ENCODE measurements at places on chromosomes 3 and 15. TPM values are rescaled to one million over a fixed set of nuclear protein-coding genes. Genes with fewer than 3 reads are reported as not detected.

CD80 gene
- 26.5 TPM for total RNA-seq

DNA sequence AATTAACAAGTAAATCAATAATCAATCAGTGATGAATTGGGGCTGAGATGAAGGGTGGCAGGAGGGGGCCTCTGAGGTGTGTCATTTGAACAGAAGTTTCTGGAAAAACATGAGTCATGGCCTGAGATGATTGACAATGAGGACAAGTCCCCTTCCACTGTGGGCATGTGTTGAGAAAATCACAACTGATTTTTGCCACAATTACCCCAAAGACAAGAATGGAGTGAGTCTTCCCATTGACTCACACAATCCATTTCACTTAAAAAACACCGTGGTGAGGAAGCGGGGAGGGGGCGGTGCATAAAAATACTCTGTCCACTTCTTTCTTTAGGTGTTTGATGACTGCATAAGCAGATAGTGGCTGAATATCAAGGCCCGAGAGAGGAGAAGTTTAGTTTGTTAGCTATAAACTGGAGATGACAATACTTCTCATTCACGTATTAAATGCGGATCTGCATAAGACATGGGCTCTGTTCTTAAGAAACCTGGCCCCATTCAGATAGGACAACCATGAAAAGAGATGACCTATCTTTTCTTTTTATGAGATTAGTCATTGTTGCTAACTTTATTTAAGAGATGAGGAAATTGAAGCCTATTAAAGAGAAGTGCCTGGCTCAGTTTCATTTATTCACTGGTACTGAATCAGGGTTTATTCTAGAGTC lies 34.7 kb downstream of the SHC4 start:
- no peaks in the 10 kb centered on the region for H3K36me3 ChIP-seq
- no peak overlapping the region for H3K4me3 ChIP-seq
- H3K27me3 ChIP-seq = no peaks in the 10 kb centered on the region
- no peak overlapping the region for H3K27ac ChIP-seq

GRCh38 chr15:32641517-32642059 lies at the start of gene SCG5:
TSS of gene SCG5 (plus strand) at chr15:32641710. CDS start at chr15:32643593, 1,883 bp downstream.
- no peak within 1 kb of the TSS for H3K27ac ChIP-seq
- H3K4me1 ChIP-seq = peaks cover 10% of the 10 kb centered on the region
- H3K36me3 ChIP-seq = no peaks in the 10 kb centered on the region
- no peak for DNase-seq

- no peak for DNase-seq
- no peaks in the 10 kb centered on the region for H3K4me1 ChIP-seq
- H3K36me3 ChIP-seq = no peaks in the 10 kb centered on the region
- no peak overlapping the region for H3K27ac ChIP-seq
- H3K4me3 ChIP-seq = no peak overlapping the region
- no peaks in the 10 kb centered on the region for H3K27me3 ChIP-seq
Measured at GRCh38 chr15:76418352-76419140, 82.0 kb downstream of the ISL2 start.

DNA sequence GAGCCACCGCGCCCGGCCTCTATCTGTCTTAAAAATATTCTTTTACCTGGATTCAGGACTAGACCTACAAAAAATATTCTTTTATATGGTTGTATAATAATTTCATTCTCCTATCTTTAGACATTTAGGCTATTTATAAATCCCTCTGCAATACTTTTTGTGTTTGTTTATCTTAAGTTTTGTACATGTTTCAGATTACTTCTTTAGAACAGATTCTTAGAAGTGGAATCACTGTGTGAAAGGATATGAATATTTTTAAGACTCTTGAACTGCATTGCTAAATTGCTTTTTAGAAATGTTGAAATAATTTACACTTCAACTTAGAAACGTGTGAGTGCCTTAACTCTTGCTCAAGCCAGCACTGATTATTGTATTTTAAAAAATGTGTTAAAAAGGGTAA lies 131.3 kb upstream of the PTX3 start:
- H3K36me3 ChIP-seq = no peaks in the 10 kb centered on the region
- no peak overlapping the region for H3K4me3 ChIP-seq
- DNase-seq = no peak
- H3K27me3 ChIP-seq = no peaks in the 10 kb centered on the region
- H3K27ac ChIP-seq = no peak overlapping the region

- no peaks in the 10 kb centered on the region for H3K27me3 ChIP-seq
- H3K36me3 ChIP-seq = no peaks in the 10 kb centered on the region
- no peaks in the 10 kb centered on the region for H3K4me1 ChIP-seq
- no peak for DNase-seq
- H3K27ac ChIP-seq = no peak overlapping the region
Measured at GRCh38 chr3:157590273-157590672, 87.1 kb upstream of the VEPH1 start.

DNA sequence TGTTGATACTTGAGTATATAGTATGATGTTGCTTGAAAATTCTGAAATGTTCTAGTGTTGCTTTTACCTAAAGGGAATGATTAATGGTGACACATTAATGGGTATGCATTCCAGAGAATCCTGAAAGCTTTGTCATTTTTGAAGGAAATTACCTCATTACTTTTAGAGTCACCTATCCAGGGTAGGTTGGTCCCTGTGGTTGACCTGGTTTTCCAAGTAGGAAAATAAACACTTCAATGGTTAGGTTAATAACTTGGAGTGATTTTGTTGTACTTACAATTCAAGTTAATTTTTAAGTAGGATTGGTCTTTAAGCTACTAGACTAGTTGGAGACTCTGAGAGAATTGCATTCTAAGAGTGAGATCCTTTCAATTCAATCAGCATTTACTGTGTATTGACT lies 31.0 kb downstream of the MITF start:
- DNase-seq = no peak
- H3K36me3 ChIP-seq = no peaks in the 10 kb centered on the region
- no peaks in the 10 kb centered on the region for H3K4me1 ChIP-seq
- H3K27me3 ChIP-seq = no peaks in the 10 kb centered on the region

AP3B2 gene
- total RNA-seq = 0.61 TPM

ISLR2 gene
- not detected for total RNA-seq

DNA sequence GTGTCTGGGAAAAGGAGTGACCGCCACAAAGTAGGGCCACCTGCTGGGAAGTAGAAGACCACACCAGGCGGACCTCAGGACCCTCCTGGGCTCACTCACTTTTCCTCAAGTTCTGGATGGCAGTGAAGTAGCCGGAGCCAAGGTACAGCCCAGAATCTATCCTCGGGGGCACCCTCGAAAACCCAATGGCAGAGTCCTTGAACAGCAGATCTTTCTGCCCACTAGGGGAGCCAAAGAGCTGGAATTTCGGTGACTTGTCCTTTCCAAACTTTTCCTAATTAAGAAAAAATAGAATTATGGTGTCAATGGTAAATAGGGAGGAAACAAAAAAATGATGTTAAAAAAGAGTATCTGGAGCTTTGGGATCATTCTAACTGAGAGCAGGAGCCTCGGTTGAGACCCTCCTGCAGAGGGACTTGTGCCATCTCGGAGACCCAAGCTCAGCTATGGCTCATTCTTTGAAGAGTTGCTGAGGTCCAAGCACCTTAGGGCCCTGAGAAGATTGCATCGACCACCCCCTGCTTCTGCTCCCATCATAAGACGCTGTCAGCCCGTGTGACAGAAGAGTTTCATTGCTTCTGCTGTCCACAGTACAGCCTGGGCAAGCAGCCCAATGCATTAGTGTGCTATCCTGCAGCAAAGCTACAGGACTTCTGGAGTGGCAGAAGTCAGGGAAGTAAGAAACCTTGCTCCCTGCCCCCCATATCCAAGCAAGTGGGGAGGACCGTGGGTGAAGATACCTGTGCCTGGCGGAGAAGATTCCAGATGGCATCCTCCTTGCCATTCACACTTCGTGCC lies 14.8 kb downstream of the LTF start:
- no peaks in the 10 kb centered on the region for H3K27me3 ChIP-seq
- no peaks in the 10 kb centered on the region for H3K4me1 ChIP-seq
- H3K27ac ChIP-seq = no peak overlapping the region
- no peaks in the 10 kb centered on the region for H3K36me3 ChIP-seq
- no peak for DNase-seq
- H3K4me3 ChIP-seq = no peak overlapping the region

- DNase-seq = no peak
- H3K4me1 ChIP-seq = no peaks in the 10 kb centered on the region
- no peak overlapping the region for H3K27ac ChIP-seq
- no peaks in the 10 kb centered on the region for H3K27me3 ChIP-seq
- no peak overlapping the region for H3K4me3 ChIP-seq
Measured at GRCh38 chr3:175238801-175239200, 379.7 kb downstream of the NAALADL2 start.

- no peak overlapping the region for H3K27ac ChIP-seq
- H3K4me1 ChIP-seq = no peaks in the 10 kb centered on the region
- H3K4me3 ChIP-seq = no peak overlapping the region
- H3K27me3 ChIP-seq = no peaks in the 10 kb centered on the region
- no peak for DNase-seq
Measured at GRCh38 chr15:100158356-100158755, 183.4 kb downstream of the ADAMTS17 start.

HOMER2 gene
- total RNA-seq = 19.5 TPM

- H3K4me3 ChIP-seq = no peak overlapping the region
- H3K27me3 ChIP-seq = no peaks in the 10 kb centered on the region
- H3K36me3 ChIP-seq = no peaks in the 10 kb centered on the region
Measured at GRCh38 chr3:152539191-152539764, 270.5 kb downstream of the MBNL1 start.

GRCh38 chr3:23385327-23385726 lies 182.2 kb downstream of the UBE2E2 start:
- no peak for DNase-seq
- peaks cover 20% of the 10 kb centered on the region for H3K4me1 ChIP-seq
- H3K27ac ChIP-seq = no peak overlapping the region
- no peaks in the 10 kb centered on the region for H3K36me3 ChIP-seq

DNA sequence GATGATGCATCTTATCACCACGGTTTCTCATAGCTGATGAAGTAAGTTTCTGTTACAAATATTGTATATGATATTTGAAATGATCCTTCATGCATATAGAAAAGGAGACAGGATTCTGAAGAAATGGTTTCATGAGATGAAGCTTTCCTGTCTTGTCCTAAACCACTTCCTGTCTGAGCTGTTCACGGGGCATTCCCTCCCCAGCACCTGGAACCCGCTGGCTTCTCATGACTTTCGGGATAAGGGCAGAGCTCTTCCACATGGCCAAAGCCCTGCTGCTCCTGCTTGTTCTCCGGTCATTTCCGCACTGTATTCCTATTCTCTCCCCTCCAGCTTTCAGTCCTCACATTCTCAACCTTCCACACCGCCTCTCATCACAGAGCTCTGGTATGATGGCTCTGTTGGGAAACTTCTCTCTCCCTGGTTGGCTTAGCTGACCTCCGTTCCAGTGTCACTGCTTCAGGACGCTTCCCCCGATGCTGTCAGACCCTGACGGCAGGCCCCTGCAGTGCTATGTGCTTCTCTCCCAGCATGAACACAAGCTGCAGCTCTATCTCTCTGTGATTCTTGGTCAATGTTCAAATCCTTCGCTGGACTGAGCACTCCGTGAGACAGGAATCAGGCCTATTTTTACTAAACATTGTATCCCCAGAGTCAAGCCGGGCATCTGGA lies 86.9 kb upstream of the HERC1 start:
- H3K27ac ChIP-seq = no peak overlapping the region
- no peak overlapping the region for H3K4me3 ChIP-seq
- H3K36me3 ChIP-seq = no peaks in the 10 kb centered on the region
- no peaks in the 10 kb centered on the region for H3K27me3 ChIP-seq
- H3K4me1 ChIP-seq = no peaks in the 10 kb centered on the region

DNA sequence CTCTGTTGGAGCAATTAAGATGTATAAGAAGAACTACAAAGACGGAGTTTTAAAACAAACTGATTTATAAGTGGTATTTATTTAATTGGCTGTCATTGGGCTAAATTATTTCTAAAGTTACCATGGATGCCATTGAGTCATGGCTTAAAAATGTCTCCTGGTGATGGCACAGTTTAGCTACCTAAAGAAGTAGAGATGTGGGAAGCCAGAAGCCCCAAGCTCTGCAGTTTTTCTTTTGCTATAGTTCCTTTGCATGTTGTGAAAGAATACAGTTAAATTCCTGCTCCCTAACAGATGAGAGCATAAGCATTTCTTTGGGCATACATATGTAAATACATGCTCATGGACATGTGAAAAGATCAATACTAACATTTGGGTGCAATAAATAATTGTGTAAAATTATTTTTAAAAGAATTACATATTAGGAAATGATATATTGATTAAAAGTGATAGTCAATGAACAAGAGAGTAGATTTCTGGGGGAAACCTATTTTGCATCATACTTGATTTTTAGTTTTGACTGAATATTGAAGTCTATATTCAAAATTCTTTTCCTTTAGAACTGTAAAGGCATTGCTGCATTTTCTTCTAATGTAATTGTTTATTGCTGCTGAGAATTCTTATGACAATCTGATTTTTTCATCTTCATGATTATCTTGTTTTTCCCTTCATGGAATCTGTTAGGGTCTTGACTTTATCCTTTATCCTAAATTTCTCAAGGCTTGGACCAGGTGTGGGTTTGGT lies 2.1 kb downstream of the OPA1 start:
- DNase-seq = no peak
- H3K27me3 ChIP-seq = no peaks in the 10 kb centered on the region
- H3K36me3 ChIP-seq = peaks cover 2% of the 10 kb centered on the region
- no peak overlapping the region for H3K4me3 ChIP-seq

SORD gene
- 25.8 TPM for total RNA-seq

- peak; percentile 27 for DNase-seq
- peaks cover 7% of the 10 kb centered on the region for H3K4me1 ChIP-seq
- H3K4me3 ChIP-seq = no peak overlapping the region
- H3K27me3 ChIP-seq = no peaks in the 10 kb centered on the region
- no peaks in the 10 kb centered on the region for H3K36me3 ChIP-seq
Measured at GRCh38 chr3:20280257-20280656, 94.3 kb upstream of the SGO1 start.

GRCh38 chr3:10753964-10754363 lies 62.1 kb upstream of the SLC6A11 start:
- no peaks in the 10 kb centered on the region for H3K4me1 ChIP-seq
- no peaks in the 10 kb centered on the region for H3K36me3 ChIP-seq
- no peak overlapping the region for H3K4me3 ChIP-seq
- H3K27me3 ChIP-seq = peaks cover 9% of the 10 kb centered on the region

DNA sequence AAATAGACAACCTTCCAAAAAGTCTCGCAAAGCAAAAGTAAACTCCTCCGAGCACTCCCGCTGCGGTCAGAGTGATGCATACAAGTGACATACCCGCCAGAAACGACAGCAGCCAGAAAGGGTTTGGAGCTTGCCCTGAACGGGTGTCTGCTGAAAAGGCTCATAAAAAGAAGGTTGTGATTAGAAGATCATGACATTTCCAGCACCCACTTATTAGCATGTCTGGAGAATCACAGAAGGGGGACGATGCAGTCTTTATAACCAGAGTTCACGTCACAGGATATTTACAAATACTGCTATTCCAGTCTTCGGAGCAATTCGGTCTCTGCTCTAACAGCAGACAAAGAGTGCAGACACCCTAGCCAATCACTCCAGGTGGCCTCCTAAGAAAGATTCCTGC lies 59.1 kb upstream of the FRMD4B start:
- no peaks in the 10 kb centered on the region for H3K27me3 ChIP-seq
- H3K4me3 ChIP-seq = no peak overlapping the region
- H3K4me1 ChIP-seq = no peaks in the 10 kb centered on the region
- H3K27ac ChIP-seq = no peak overlapping the region

Data from B cell (primary cell).